M059J (cell line): ENCODE measurements at places on chromosomes 2 and 18. TPM values are rescaled to one million over a fixed set of nuclear protein-coding genes. Genes with fewer than 3 reads are reported as not detected.

Gene THOC1
- total RNA-seq, result 31.8 and 38.9 TPM in 2 replicates

Gene GKN2
- total RNA-seq, result not detected in 2 replicates

Gene DNAJC5G
- not detected in 2 replicates for total RNA-seq

Gene IHH
- not detected in 2 replicates for total RNA-seq

Gene ZNF514
- 2.7 and 6.1 TPM in 2 replicates for total RNA-seq

Gene PRSS56
- total RNA-seq, result not detected in 2 replicates

Gene PRADC1
- 32.3 and 35.3 TPM in 2 replicates for total RNA-seq

Gene KHK
- total RNA-seq, result 0.34 and 0.37 TPM in 2 replicates

Gene CD302
- total RNA-seq, result 7.4 TPM in 2 replicates

Gene CLEC4F
- not detected in 2 replicates for total RNA-seq

Gene CD8A
- not detected in 2 replicates for total RNA-seq

Gene POTEJ
- not detected in 2 replicates for total RNA-seq

Gene SETBP1
- total RNA-seq, result 1.9 and 4.1 TPM in 2 replicates

Gene KLHL14
- not detected in 2 replicates for total RNA-seq

Gene NFATC1
- total RNA-seq, result 0.59 and 0.79 TPM in 2 replicates

Gene TNP1
- not detected in 2 replicates for total RNA-seq

Gene PCBP1
- total RNA-seq, result 24.5 and 37.7 TPM in 2 replicates

Gene ERICH2
- total RNA-seq, result not detected in 2 replicates

Gene DBI
- total RNA-seq, result 195 and 214 TPM in 2 replicates

Gene TXNDC2
- total RNA-seq, result 0.44 and 1.6 TPM in 2 replicates

Gene REG1B
- not detected in 2 replicates for total RNA-seq

Gene MYL1
- total RNA-seq, result not detected in 2 replicates

Gene SIGLEC15
- 2.1 and 8.6 TPM in 2 replicates for total RNA-seq

Gene SKA1
- total RNA-seq, result 37.5 and 51.7 TPM in 2 replicates

Gene CHST9
- not detected in 2 replicates for total RNA-seq

Gene CYP26B1
- 4.2 and 6.8 TPM in 2 replicates for total RNA-seq

Gene CAVIN2
- total RNA-seq, result 0.64 TPM in 1 of 2 replicates, not detected in the other

Gene ASB18
- total RNA-seq, result 0.30 TPM in 1 of 2 replicates, not detected in the other

Gene ST8SIA5
- 9.8 and 12.2 TPM in 2 replicates for total RNA-seq

Gene SERPINB5
- total RNA-seq, result not detected in 2 replicates

Gene EPG5
- total RNA-seq, result 15.9 and 29.0 TPM in 2 replicates

Gene SPIRE1
- 19.1 and 21.2 TPM in 2 replicates for total RNA-seq

Gene XRCC5
- 261 and 335 TPM in 2 replicates for total RNA-seq

Gene MC2R
- not detected in 2 replicates for total RNA-seq

Gene CCDC150
- total RNA-seq, result 3.7 and 3.9 TPM in 2 replicates

Gene C2orf80
- total RNA-seq, result not detected in 2 replicates

Gene AKAIN1
- not detected in 2 replicates for total RNA-seq

Gene PREPL
- 23.8 and 31.2 TPM in 2 replicates for total RNA-seq

Gene VPS4B
- total RNA-seq, result 40.9 and 48.3 TPM in 2 replicates

Gene CRYBA2
- 0.17 TPM in 1 of 2 replicates, not detected in the other for total RNA-seq

Gene RUFY4
- not detected in 2 replicates for total RNA-seq

Gene EVX2
- not detected in 2 replicates for total RNA-seq

Gene ACP1
- total RNA-seq, result 99.4 and 125 TPM in 2 replicates

Gene CDH19
- not detected in 2 replicates for total RNA-seq
